Activated CD4-positive, CD25-positive, alpha-beta regulatory T cell treated with anti-CD3 and anti-CD28 coated beads, Interleukin-2, amount 50 U/mL, for 24 hours (primary cell): ENCODE measurements at places on chromosomes 6 and 20.

DNA sequence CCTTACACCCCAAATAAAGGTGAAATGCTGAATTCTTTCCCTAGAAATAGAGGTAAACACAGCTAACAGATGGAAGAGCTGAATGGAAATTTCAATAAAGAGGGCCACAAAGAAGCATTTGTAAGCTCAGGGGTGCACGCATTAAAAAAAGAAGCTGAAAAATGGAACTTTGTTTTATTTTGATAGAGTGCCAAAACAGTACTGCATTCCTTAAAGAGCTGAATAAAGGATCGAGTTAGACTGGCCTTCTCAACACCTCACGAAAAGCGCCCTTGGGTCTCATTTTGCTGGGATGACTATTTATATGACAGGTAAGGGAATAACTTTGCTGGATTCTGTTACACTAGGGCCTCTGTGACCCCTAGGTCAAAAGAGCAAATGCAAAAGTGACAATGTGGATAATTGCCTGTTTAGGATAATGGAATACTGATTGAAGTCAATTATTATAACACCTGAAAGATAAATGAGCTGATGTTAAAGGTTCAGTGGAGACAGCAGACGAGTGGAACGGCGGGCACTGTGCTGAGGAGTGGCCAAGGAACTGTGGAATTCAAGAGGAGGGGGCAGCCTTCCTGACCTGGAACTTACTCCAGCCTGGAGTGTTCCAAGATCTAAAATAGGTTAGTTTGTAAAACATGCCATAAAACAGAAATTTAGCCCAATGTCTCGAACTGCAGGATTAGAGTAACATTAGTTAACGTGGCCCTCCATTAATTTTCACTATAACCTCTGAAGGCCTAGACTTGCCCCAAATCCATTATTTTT, 168.4 kb downstream of the FOXC1 start:
- no peak for ATAC-seq

DNA sequence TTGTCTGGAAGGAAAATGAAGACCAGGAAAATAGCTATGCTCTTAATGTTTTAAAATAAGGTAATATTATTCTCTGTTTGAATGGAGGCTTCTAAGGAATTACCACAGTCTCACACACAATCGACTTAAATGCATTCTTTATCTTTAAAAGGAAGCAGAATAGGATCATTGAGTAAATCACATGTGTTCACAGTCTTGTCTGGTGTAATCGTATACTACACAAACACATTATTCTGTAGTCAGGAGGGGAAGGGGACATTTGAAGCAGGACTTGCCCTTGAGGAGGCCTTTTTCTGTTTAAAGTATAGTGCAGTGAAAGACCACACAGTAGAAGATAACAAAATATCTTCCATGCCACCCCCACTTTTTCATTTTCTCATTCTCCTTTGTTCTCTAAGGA, 20.6 kb upstream of the REV3L start:
- no peak for ATAC-seq

DNA sequence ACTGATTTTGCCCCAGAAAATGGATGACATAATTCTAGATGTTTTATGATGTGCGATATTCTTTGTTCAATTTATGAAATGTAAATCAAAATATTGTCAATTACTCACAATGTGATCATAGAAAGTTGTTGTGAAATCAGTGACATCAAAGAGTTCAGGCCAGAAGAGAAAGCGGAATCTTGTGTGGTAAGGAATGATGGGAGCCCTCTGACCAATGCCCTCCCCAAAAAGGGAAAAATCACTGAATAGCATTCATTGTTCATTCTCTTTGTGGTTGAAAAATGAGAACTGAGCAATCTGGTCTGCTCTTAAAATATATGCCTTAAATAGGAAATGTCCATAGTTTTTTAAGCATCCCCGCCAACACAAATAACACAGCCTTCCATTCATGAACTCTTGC, 247.1 kb upstream of the GRIK2 start:
- no peak for ATAC-seq

- ATAC-seq = peak; percentile 61
Measured at GRCh38 chr6:37868447-37868825, 48.9 kb downstream of the ZFAND3 start.

- no peak for ATAC-seq
Measured at GRCh38 chr6:139653111-139653510, 278.7 kb upstream of the CITED2 start.

- ATAC-seq = peak; percentile 21
Measured at GRCh38 chr20:39960522-39961428, 728.3 kb downstream of the MAFB start.

- ATAC-seq = no peak
Measured at GRCh38 chr6:165834613-165835259, 171.7 kb upstream of the PDE10A start.

- no peak for ATAC-seq
Measured at GRCh38 chr20:370151-370600, 10.4 kb upstream of the TRIB3 start.

DNA sequence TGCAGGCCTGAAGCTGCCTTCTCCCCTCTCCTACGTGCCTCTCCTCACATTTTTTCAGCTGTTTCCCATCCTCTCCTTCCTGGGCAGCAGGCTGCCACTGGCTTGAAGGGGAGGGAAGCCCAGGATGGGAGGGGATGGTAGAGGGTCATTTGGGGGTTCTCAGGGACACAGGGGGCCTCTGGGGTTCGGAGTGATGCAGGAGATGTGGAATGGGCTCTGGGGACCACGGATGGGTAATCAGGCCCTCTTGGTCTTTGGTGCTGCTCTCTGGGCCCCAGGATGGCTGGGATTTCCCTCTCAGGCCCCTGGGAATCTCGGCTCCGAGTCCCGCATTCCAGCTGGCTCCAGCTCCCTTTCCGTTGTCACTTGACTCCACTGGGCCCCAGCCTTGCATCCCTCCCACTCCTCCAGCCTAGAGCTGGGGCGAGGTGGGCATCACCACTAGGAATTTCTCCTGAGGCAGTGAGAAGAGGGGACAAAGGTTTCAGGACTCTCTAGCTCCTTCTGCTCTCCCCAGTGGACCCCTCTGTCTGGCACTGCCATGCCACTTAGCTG, 2.0 kb upstream of the DDR1 start:
- no peak for ATAC-seq

DNA sequence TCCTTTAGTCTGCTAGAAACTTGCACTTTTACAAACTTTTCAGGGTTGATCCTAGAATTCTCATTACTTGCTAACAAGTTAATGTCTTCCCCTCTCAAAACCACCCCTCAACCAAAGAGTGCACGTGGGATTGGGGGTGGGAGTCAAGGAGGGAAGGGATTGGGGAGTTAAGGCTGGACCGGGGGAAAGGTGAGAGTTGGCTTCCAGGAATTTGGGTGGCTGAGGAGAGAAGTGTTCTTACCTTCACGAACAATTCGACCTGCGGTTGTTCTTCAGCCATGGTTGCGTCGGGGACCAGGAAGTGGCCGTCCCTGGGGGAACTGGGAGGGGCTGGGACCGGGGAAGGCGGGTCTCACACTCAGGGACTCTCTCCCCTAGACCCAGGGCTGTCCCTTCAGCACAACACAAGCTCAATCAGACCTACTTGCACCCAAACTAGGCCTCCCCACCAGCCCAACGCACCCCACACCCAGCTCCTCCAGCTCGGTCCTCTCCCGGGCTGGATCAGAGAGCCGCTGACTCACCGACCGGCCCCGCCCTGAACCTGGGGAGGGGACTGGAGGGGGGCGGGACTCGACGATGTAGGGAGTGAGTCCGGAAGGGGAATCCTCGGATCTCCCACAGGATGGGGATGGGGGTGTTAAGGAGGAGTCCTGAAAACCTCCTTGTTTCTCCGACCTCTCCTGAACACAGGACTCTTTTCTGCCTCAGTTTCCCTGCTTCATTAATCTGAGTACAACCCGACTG, at the start of gene CLIC1:
Gene CLIC1, minus strand, starts transcription at position 510 of the 747 bp plus-strand sequence. Its CDS starts 230 bp downstream, at position 280.
- peak; percentile 34 for ATAC-seq

- no peak for ATAC-seq
Measured at GRCh38 chr20:55649254-55649653, 356.1 kb downstream of the CBLN4 start.
